ENCODE measurements at places on chromosomes 12 and 14.

- DNase-seq = no peak
- no peak overlapping the region for H3K4me3 ChIP-seq
- no peaks in the 10 kb centered on the region for H3K4me1 ChIP-seq
- H3K36me3 ChIP-seq = no peaks in the 10 kb centered on the region
These were observed 21.7 kb downstream of the DLK1 start for GRCh38 chr14:100748403-100748802.

DNA sequence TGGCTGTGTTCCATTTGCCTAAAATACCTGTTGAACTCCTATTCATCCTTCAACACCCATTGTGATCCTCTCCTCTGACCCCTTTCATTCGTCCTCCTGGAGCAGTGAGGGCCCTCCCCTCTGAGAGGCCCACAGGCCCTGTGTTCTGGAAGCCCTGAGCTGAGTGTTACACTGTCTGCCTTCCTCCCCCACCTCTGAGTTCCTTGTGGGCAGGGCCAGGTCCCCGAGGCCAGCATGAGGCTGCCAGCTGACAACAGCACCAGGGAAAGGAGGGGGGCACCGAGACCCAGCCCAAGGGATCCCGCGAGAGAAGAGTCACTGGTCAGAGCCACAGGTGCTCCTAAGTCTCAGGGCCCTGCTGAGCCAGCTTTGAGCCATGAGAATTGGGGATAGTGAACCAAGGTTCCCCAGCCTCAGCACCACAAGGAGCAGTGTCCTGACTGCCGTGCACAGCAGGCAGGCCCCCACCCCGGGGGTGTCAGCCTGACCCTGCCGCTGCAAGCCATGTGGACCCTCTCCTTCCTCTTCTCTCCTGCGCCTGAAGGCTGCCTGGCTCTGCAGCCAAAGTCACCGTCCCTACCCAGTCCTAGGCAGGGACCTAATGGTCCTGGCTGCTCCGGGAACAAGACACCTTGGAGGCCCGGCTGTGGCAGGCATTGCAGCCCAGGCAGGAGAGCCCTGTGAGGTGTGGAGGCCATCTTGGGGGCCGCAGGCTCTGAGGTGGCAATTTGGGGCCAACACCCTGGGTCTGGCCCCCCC, 52.5 kb downstream of the BEGAIN start:
- H3K36me3 ChIP-seq = no peaks in the 10 kb centered on the region
- peaks cover 31% of the 10 kb centered on the region for H3K4me1 ChIP-seq
- H3K27ac ChIP-seq = peak overlapping the region; percentile 47
- DNase-seq = peak; percentile 9

DNA sequence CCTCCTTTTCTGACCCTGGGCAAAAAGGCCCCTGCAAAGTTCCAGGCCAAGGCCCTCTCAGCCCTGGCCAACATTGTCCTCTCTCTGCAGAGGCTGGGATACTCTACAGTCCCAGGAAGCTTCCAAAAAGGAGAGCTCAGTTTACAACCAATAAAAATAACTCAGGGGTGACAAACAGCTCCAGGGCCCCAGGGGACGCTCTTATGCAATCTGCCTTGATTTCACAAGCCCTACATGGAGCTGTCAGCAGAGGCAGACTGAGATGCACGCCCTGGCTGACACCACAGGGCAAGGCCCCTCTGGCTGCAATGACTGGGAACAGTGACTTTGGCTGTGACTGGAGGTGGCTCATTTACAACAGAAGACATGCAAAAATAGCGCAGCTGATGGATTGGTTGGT, 129.0 kb upstream of the MED13L start:
- no peak overlapping the region for H3K4me3 ChIP-seq
- H3K27ac ChIP-seq = no peak overlapping the region
- no peaks in the 10 kb centered on the region for H3K27me3 ChIP-seq
- DNase-seq = peak; percentile 94

DNA sequence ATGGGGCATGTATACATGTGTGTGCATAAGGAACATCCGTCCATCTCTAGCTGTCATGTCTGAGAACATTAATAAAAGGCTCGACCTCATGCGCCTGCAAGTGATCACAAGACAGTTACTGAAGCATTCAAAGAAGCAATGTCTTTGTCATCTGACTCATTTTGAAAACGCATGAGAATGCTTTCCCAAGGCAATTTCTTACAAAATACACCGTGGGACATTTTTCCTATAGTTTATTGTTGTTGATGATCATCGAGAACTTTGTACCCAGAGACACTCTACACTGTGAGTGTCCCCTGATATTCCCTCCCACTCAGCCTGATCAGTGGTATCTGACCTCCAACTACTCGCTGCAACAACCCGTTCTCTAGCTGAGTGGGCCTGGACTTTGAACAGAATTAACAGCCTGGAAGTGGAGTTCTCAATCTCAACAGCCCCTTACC, 68.1 kb downstream of the ETV6 start:
- no peaks in the 10 kb centered on the region for H3K27me3 ChIP-seq
- peak overlapping the region; percentile 5 for H3K27ac ChIP-seq
- peaks cover 14% of the 10 kb centered on the region for H3K4me1 ChIP-seq
- H3K4me3 ChIP-seq = no peak overlapping the region
- H3K36me3 ChIP-seq = no peaks in the 10 kb centered on the region

DNA sequence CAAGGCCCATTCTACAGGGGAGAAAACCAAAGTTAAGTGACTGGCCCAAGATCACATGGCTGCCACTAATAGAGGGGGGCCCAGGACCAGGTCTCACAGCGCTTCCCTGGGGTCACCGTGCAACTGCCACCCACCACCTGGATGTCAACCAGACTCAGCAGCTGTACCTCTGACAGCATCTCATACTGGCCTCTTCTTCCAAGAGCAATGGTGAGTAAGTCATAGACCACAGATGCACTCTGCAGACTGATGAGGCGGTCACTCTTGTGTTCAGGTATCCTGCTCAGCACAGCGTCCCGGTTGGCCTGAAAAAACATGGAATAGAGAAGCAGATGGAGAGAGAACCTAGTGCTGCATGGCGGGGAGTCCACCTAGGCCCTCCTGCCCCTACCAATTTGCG, 139.9 kb downstream of the TTC7B start:
- H3K36me3 ChIP-seq = no peaks in the 10 kb centered on the region
- no peak overlapping the region for H3K4me3 ChIP-seq
- H3K4me1 ChIP-seq = no peaks in the 10 kb centered on the region
- no peaks in the 10 kb centered on the region for H3K27me3 ChIP-seq

GRCh38 chr12:97638739-97639138, 176.1 kb downstream of the RMST start:
- DNase-seq = no peak
- no peaks in the 10 kb centered on the region for H3K36me3 ChIP-seq
- H3K27ac ChIP-seq = no peak overlapping the region
- no peaks in the 10 kb centered on the region for H3K4me1 ChIP-seq
- H3K4me3 ChIP-seq = no peak overlapping the region
- no peaks in the 10 kb centered on the region for H3K27me3 ChIP-seq

GRCh38 chr12:52768479-52769200, 8.5 kb downstream of the KRT76 start:
- no peaks in the 10 kb centered on the region for H3K4me1 ChIP-seq
- no peaks in the 10 kb centered on the region for H3K36me3 ChIP-seq
- no peaks in the 10 kb centered on the region for H3K27me3 ChIP-seq
- no peak overlapping the region for H3K4me3 ChIP-seq
- H3K27ac ChIP-seq = no peak overlapping the region

- no peak overlapping the region for H3K4me3 ChIP-seq
- H3K36me3 ChIP-seq = no peaks in the 10 kb centered on the region
- no peaks in the 10 kb centered on the region for H3K4me1 ChIP-seq
These were observed 355.1 kb upstream of the CCDC196 start for GRCh38 chr14:66131111-66131510.

DNA sequence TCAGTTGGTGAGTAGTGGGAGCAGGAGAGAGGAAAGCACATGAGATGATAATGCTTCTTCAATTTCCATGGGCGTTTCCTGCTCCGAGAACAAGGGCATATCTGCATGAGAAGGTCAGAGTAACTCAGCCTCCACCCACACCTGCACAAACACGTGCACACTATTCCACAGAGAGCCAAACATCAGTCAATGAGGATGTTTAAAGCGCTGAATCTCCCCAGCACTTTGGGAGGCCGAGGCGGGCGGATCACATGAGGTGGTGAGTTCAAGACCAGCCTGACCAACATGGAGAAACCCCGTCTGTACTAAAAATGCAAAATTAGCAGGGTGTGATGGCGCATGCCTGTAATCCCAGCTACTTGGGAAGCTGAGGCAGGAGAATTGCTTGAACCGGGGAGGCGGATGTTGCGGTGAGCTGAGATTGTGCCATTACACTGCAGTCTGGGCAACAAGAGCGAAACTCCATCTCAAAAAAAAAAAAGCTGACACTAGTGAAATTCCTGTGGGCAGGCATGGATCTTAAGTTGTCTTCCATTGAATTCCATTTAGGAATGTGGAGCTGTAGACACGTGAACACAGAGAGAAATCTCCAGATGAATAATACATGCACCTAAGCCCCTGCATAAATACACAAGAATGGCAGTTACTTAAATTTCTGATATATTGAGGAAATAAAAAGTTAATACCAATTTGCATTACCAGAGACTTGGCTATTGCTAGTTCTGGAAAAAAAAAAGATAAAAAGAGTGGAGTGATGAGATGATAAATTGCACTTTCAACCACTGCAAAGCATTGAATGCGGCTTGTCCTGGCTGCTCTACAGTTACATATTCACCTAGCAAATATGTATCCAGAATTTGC, 1097.4 kb upstream of the TMEM132C start:
- no peak overlapping the region for H3K4me3 ChIP-seq
- peaks cover 8% of the 10 kb centered on the region for H3K4me1 ChIP-seq
- no peaks in the 10 kb centered on the region for H3K36me3 ChIP-seq
- DNase-seq = no peak
- no peaks in the 10 kb centered on the region for H3K27me3 ChIP-seq
- no peak overlapping the region for H3K27ac ChIP-seq

DNA sequence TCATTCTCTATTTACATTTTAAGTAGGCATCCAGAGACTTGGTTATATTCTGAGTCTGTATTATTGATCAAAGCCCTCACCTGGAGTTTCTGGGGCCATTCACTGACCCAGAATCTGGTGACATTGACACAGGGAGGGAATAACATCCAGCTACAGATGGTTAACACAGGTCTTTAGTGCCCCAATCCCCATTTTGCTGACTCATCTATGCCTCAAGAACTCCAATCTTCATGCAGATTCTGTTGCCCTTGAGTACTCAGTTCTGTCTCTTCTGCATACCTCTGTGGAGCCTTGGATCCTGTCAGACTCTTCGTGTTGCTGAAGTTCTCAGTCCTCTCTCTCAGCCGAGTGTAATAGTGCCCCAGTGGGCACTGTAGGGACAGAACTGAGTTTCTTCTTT, 208.9 kb downstream of the RGS6 start:
- no peak overlapping the region for H3K4me3 ChIP-seq
- H3K27me3 ChIP-seq = no peaks in the 10 kb centered on the region
- H3K4me1 ChIP-seq = no peaks in the 10 kb centered on the region
- DNase-seq = no peak

- no peak for DNase-seq
- H3K27me3 ChIP-seq = no peaks in the 10 kb centered on the region
- no peaks in the 10 kb centered on the region for H3K4me1 ChIP-seq
- peaks cover 34% of the 10 kb centered on the region for H3K36me3 ChIP-seq
- H3K27ac ChIP-seq = no peak overlapping the region
These were observed 121.6 kb downstream of the GPR135 start for GRCh38 chr14:59343585-59343984.

Data from tibial nerve (tissue), 4 donors.